ENCODE measurements at places on chromosomes 12 and 14. TPM values are rescaled to one million over a fixed set of nuclear protein-coding genes. Genes with fewer than 3 reads are reported as not detected.

The KRT3 gene
- total RNA-seq = not detected

The KRT73 gene
- total RNA-seq = not detected

The SMIM41 gene
- total RNA-seq = 2.0 TPM

The SNRNP35 gene
- 20.8 TPM for total RNA-seq

The TAS2R9 gene
- total RNA-seq = not detected

The ZC2HC1C gene
- total RNA-seq = 1.5 TPM

The PRKD1 gene
- 15.9 TPM for total RNA-seq

The CMTM5 gene
- 0.77 TPM for total RNA-seq

The CERS5 gene
- total RNA-seq = 36.7 TPM

The SELPLG gene
- total RNA-seq = 0.51 TPM

DNA sequence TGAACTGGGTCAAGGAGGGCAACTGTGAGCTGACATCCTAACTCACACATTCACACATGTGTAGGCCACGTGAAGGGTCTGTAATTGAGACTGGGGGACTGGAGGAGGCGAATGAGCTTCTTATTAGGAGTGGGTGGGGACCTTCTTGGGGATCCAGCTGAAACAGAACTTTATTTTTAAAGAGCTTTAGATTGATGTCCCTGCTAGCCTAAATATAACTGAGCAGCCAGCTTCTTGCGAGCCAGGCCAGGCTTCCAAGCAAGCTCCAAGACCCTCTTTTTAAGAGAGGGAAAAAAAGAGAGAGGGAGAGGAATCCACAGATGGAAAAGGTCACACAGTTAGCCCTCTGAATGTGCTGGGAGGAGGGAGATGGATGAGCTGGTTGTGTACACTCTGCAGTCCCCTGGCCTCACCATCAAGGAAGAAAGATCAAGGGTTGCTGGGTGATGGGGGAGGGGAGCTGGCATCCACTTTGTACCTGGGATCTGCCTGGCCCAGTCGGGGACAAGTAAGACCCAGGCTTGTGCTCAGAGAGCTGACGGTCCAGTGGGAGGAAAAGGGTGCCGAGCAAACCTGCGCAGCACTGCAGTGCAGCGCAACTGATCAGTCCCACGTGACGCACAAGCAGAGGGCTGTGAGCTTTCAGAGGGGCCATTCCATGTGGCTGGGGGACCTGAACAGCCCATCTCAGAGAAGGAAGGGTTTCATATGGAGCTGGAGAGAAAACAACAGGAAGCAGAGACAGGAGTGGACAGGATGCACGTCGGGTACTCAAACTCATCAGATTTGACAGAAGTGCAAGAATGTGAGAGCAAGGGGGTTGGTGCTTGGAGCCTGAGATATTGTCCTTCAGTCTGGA is 154.5 kb downstream of the ZFP36L1 start:
- DNase-seq = peak; percentile 43

DNA sequence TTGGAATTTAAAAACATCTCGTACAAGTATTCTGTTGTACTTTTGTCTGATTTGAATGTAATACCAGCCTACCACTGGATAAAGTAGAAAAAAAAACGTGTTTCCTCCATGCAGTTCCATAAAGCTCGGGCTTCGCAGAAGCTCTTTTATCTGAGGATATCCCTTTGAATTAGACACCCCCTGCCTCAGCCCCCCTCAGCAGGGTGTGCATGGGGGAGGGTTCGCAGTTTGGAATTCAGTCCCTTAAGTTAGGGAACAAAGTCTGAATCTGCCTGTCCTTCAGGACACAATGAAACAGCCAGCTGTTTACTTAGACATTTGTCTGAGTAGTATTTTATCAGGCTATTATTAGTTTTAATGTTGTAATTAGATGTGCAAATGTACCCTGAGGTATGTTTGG is 234.0 kb upstream of the CAND1 start:
- DNase-seq = no peak

DNA sequence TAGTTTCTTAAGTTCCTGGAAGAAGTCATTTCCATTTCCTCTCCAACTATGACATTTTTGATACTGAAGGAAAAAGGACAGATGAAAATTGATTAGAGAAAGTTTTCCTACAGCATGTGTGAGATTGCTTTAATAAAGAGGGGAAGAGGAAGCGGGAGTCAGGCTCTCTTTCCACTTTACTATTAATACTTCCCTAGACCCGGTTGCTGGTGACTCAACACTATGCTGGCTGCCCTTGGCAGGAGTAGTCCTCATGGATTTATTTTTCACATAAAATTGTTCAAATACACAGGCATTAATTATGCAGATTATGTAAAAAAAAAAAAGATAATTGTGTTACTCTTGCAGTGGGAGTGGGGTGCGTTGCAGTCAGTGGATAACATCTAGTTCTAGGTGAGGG is 293.4 kb downstream of the EGLN3 start:
- peak; percentile 51 for DNase-seq

DNA sequence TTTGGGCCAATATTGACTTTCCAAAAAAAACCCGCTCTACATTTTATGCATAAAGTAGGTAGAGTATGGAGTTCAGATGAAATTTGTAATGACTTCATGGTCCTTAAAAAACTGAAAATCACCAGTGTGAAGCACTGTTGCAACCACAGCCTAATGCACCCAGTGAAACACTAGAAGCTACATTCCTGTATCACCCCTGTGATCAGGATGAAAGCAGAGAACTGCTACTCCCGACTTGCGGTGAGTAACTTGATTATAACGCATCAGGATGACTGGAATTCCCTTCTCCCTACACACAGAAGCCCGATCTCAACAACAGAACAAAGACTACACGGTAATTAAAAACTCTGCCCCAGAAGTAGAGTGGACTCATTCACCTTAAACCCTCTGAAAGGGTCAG is 33.8 kb downstream of the SPTB start:
- DNase-seq = peak; percentile 89

- no peak for DNase-seq
Measured at GRCh38 chr14:78131616-78132015, 38.6 kb upstream of the NRXN3 start.

DNA sequence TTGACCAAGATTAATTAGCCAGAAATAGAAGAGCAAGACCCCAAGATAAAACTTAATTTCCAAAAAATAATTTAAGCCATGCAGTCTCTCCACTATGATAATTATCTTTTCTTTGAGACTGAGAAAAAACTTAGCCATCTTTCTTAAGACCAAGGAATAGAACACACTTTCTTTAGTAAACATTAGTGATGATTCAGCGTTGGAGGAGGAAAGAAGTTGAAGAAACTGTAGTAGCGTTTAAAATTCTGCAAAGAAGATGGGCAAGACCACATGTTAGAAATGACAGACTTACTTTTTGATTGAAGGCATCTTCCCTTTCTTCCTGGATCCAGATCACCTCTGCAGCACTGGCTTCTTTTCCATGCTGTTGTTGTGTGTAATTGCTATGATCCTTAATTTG is 124.8 kb upstream of the RASSF8 start:
- DNase-seq = peak; percentile 39

DNA sequence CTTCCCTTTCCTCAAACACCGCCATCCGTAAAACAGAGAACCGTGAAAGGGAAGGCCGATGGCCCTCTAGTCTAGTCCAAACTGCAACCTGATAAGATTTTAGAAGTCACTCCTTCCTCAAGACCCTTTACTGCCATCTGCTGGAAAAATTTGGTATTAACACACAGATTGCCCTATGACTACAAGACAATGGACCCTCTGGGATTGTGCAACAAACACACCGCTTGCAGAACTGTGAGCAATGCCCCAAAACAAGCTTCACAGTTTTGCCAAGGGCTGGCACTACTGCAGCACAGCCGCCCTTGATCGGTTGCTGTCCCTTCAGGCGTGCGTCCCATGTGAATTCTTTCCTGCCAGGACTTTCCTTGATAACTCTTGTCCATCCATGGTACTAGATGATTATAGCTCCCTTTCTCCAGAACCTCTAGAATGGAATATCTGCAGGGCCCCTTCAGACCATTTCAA is 23.1 kb downstream of the LLPH start:
- DNase-seq = peak; percentile 96

- DNase-seq = no peak
Measured at GRCh38 chr12:91603060-91603459, 420.4 kb upstream of the DCN start.

DNA sequence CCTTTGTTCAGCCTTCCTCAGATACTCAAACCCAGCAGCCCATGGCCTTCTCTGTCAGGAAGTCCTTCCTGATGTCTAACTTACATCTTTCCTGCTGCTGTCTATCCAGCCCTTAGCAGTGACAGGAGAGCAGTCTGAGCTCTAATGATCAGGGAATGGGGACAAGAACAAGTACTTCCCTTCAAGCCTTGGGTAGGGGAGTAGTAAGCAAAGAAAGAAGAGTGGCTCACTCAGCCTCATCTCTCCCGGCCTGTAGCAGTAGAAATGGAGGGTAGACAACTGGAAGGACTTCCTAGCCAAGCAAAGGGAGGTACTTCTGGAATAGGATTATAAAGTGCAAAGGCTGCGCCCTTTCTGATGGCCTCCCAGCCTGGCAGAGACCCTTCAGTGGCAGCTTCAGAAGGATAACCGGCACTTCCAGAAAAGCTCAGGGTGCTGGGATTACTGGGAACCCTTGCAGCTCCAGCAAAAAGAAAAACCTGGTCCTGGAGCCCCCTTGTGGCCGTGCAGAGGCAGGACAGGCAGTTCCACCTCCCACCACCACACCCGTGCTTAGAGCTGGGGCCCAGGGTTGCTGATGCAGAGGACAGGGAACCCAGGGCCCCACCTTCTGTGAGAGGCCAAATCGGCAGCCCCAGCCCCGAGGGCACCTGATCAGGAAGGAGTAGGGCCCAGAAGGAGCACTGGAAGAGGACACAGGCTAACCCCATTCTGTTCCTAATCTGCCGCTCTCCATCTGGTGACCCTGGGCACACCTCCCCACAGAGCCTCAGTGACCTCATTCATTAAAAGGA is 12.4 kb upstream of the SMUG1 start:
- DNase-seq = peak; percentile 49

DNA sequence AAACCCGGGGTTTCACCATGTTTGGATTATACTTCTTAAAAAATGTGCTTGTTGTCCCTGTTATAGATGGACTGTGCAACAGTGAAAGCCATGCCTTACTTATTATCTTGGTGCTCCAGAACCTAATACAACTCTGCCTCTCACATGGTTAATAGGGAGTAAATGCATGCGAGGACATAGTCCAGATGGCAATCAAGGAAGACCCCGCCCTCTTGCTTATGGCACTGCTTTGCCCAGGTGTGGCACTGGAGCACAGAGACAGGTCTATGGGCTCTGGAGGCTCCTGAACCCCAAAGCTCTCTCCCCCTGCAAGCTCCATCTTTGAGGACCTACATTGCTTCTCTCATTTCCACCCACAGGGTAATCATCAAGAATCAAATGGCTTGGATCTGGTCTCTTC is 162.1 kb upstream of the NTF3 start:
- no peak for DNase-seq

- no peak for DNase-seq
Measured at GRCh38 chr14:37274652-37275051, 76.9 kb downstream of the MIPOL1 start.

DNA sequence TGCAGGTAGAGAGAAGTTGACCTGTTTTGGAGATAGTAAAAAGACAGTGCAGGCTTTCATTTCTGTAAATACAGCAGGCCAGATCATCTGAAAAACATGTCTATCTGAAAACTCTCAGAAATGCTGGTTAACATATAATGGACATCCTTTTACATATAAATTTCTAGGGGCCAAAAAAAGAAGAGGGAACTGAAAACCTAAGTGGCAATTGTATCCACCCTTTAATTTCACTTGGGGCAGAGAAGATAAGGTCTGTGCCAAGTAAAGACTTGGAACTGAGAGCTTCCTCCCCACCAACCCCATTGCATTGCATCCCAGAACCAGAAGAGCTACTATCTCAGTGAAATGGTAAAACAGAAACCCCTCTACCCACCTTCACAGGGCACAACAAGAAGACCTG is 141.0 kb downstream of the SRGAP1 start:
- DNase-seq = no peak

- DNase-seq = no peak
Measured at GRCh38 chr14:95465358-95465757, 51.1 kb downstream of the SYNE3 start.

DNA sequence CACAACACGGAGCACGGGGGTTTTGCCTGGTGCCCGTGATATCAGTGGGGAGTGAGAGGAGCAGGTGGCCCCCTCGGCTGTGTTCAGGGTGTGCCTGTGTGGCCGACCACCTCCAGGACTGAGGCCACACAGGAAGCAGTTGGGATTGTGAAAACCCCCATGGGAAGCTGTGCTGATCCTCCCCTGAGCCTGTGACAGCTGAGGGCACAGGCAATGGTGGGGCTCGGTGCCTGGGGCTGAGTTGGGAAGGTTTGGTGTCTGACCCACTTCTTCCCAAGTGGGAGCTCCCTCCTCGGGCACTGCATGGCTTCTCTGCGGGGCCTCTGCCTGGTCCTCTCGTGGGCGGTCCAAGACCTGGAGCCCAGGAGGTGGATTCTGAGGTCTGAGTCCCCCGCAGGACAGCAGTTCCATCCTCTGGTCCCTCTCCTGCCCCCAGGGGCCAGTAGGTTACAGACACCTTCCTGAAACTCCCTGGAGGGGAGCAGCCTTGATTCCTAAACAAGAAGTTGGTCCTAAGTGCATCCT is 17.9 kb downstream of the PACS2 start:
- DNase-seq = no peak

DNA sequence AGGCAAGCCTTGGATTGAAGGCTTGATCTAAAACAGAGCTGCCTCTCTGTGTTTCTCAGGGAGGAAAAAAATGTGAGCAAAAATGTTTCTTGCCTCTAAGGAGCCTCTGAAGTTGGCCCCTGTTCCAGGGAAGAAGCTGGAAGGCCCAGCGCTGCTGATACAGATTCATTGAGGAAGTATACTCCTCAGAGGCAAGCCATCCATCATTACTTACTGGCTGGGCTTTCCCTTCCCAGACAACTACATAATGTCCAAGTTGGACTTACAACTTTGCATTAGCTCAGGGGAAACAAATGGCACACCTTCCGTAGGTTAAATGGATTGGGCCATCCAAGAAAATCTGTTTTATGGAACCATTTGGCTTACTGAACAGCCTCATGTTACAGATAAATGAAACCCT is 263.7 kb upstream of the SEL1L start:
- no peak for DNase-seq
